ENCODE measurements at places on chromosomes 1 and 21.

DNA sequence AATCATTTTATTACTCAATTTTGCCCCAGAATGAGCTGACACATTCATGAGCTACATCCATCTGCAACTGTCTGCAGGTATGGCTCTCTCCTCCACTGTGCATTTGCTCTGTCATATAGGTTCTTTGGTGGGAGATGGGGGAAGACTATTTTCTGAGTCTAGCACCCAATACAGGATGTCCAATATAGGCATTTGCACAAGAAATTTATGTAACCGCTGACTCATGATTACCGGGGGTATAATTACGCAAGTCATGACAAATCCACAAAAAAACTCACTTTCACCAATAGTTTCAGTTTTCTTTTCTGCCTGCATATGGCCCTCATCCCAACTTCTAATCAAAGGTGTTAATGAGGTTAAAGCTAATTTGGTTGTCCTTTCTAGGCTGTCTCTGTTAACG, 17.5 kb upstream of the VSIG8 start:
- DNase-seq, result no peak

GRCh38 chr1:223479261-223479660, 86.0 kb downstream of the CCDC185 start:
- no peak for DNase-seq

- no peak for DNase-seq
Measured at GRCh38 chr1:50265790-50266314, 157.1 kb downstream of the ELAVL4 start.

- no peak for DNase-seq
Measured at GRCh38 chr1:169005776-169006175, 100.7 kb upstream of the ATP1B1 start.

DNA sequence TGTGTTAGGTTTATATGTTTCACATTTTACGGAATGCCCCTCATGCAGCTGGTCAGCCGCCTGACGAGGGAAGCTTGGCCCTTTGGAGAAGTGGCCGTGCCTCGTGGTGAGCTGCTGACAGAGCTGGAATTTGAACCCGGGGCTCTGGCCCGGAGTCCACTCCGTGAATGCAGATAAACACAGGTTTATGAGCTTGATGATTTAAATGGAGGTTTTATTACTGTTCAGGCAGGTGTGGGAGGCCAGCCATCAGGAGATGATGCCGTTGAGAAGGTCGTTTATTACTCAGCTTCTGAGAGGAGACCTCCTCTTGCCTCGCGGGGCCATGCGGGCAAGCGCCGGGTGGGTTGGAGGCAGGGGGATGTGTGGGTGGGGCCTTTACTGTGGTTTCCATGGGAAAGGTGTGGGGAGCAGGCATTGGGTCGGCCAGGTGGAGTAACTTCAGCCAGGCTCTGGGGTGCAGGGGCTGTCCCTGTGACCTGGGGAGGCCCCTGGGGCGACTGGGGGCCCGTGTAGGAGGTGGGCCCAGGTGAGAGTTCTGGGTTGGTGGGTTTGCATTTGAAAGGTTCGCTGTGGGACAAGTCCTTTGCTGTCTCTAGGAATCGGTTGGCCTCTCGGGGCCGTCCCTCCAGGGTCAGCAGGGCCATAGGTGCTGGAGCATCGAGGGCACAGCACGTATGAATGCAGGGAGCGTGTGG, 22.0 kb downstream of the PRKCZ start:
- DNase-seq, result no peak

DNA sequence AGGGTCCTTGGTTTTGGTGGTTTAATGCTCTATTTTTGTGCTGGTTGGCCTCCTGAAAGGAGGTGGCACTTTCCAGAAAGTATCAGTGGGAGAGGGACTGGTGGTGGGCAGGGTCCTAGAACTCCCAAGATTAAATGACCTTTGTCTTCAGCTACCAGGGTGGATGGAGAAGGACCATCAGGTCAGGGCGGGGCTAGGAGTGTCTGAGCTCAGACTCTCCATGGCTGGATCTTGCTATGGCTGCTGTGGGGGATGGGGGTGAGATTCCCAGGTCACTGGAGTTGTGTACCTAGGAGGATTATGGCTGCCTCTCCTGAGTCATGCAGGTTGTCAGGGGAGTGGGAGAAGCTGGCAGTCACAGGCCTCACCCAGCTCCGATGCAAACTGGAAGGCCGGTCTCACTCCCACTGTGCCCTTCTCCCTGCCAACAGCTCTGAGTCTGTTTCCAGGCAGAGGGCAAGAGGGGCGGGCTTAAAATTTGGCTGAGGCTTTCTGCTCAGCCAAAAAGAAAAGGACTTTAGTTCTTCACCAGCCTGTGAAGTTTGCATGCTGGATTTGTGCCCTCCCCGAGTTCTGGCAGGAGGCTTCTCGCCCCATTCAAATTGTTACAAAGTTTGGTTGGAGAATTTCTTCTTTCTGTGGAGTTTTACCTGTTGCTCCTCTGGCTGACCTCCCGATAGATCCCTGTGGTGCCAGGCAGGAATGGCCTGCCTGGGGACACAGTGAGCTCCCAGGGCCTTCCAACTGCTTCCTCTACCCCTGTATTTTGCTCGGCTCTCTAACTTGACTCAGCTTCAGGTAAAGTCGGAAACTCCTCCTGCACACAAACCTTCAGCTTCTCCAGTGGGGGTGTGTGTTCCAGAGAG, 13.1 kb upstream of the KYAT3 start:
- no peak for DNase-seq

DNA sequence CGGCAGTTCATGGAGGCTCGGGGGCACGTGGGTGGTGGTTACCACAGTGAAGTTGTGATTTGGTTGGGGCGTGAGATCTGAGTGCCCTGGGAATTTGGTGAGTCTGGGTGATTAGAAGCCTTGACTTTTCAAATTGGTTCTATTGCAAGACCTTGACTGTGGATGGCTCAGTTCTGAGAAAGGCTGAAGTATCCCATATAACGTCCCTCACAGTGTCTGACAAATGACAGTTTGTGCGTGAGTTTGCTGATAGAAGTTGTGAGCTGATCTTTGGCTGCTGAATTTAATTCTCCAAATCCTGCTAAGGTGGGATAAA, 549 bp downstream of the MSH4 start:
- no peak for DNase-seq

GRCh38 chr1:168000656-168001055, 63.8 kb upstream of the MPC2 start:
- no peak for DNase-seq

DNA sequence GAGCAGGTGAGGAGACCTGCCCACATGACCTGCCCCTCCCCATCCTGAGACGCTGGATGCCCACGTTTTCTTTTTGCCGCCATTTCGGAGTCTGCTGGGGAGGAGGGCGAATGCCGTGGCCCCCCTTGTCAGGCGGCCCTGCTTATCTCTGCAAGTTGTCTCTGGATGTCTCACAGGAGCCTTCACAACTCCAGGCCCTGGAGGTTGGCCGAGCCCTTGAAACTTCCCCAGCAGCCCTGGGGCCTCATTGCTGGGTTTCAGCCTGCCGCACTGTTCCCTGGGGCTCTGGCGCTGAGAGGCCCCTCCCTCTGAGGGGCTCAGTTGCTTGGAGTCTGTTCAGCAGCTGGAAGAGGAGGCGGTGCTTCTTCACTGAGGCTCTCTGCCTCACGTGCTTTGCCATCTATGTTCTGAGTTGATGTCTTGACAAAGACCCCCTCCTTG, 29.8 kb upstream of the ZBTB21 start:
- DNase-seq, result no peak

- DNase-seq, result no peak
Measured at GRCh38 chr1:112133487-112133886, 144.0 kb upstream of the KCND3 start.

- no peak for DNase-seq
Measured at GRCh38 chr1:185821612-185822385, 87.6 kb downstream of the HMCN1 start.

DNA sequence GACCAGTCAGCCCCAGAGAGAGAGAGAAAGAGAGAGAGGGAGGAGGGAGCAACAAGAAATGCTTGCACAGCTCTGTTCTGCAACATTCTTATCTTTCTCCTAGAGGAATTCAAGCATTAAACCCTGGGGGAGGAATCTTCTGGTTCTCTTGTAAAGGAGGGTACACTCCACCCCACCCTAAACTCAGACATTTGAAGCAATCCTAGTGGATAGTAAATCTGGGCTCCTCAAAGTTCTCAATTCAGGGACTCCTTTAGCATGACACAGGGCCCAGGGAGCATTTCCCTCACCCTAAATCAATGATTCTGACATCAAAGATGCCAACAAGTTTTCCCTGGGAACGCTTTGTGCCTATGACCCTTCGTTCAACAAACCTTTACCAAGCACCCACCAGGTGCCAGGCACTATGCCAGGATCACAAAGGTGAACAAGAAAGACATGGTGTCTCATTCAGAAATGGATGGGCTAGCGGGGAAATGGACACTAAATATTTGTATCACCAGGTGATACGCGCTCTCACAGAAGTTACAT, 11.9 kb upstream of the CAPN2 start:
- no peak for DNase-seq

GRCh38 chr21:14830307-14830706, 234.5 kb downstream of the NRIP1 start:
- DNase-seq, result no peak

DNA sequence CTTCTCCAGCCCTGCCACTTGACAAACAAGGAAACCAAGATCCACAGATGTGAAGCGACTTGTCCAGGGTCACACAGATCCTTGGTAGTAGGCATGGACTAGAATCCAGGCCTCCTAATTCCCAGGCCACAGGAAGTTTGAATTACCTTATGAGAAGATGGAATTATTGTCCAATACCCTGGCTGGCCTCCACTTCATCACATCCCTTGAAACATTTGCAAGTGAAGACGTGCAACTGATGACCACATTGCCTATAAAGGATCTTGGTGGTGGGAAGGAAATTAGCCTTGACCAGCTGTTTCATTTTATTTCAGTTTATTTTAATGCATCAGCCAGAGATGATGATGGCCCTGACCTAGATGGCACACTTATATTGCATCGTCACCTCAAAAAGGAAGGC, 165.8 kb upstream of the CAMK1G start:
- DNase-seq, result no peak

DNA sequence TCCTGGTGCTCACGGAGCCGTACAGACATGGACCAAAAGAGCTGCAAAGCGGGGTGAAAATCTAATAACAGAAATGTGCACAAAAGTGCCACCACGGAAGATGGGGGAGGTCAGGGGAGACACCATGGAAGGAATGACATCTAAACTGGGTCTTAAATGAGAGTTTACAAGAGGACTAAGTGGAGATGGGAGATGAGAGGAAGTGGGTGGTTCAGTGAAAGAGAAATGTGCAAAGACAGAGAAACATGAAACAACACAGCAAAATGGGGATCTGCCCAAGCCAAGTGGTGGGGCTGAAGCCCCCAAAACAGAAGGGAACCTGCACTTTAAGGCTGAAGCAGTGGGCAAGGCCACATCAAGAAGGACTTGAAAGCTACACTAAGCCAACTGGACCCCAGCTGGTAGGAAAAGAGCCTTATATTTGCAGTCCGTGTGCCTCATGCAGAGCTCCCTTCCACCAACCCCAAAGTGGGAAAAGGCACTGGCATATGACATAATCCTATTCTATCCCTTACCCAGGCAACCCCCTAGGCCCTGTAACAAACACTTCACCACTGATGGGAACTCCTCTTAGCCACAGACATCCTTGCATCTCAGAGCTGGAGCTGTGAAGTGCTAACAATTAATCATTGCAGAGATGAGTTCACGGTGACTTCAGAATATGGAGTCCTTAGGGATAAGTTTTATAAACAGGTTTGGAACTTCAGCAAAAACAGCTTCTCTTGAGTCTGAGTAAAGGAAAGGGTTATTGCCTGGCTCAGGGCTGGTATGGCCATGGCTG, 198.6 kb upstream of the EDN2 start:
- DNase-seq, result no peak

- DNase-seq, result peak; percentile 97
Measured at GRCh38 chr1:183942933-183943693, 94.4 kb downstream of the COLGALT2 start.

- no peak for DNase-seq
Measured at GRCh38 chr1:160494620-160495019, 28.4 kb downstream of the SLAMF6 start.

DNA sequence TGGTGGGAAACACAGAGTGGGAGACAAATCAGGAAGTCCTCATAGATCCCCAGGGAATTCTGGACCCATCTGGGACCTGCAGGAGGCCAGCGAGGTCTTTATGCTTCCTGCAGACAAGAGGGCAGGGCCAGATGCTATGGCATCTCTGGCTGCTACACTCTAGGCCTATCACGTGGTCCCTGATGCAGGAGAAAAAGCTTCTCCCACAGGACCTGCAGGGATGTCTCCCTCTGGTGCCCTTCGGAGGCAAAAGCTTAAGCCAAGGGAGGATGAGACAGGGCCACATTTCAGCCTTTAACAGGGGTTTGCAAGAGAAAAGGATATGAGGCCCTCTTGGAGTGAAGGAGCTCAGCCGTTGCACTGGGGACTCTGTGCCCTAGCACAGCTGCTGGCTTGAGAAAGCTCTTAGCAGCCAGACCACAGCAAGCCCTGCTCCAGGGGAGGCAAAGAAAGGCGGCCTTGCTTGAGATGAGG, 243.0 kb downstream of the C1orf94 start:
- peak; percentile 6 for DNase-seq

DNA sequence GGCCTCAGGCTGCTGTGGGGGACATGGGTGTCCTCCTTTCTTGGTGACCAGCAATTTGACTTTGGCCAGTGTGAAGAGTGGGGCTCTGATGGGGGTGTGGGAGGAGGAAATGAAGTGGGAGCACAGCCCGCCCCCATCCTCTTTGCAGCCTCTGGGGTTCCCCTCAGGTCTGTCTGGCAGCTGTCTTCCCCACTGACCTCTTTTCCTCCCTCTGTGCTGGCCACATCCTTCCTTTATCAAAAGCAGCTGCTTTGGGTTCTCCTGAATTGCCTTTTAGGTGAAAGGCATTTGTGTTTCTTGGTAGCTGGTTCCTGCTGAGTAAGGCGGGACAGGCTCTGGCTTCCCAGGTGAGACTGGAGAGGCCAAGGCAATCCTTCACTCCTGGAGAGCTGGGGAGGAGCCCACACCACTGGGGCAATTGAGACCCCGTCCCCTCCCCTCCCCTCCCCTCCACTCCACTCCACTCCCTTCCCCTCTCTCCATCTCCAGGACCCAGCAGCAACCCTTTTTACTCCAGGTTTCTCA, 24.9 kb downstream of the PCAT6 start:
- no peak for DNase-seq

GRCh38 chr1:241899210-241899609, 51.2 kb downstream of the EXO1 start:
- no peak for DNase-seq

DNA sequence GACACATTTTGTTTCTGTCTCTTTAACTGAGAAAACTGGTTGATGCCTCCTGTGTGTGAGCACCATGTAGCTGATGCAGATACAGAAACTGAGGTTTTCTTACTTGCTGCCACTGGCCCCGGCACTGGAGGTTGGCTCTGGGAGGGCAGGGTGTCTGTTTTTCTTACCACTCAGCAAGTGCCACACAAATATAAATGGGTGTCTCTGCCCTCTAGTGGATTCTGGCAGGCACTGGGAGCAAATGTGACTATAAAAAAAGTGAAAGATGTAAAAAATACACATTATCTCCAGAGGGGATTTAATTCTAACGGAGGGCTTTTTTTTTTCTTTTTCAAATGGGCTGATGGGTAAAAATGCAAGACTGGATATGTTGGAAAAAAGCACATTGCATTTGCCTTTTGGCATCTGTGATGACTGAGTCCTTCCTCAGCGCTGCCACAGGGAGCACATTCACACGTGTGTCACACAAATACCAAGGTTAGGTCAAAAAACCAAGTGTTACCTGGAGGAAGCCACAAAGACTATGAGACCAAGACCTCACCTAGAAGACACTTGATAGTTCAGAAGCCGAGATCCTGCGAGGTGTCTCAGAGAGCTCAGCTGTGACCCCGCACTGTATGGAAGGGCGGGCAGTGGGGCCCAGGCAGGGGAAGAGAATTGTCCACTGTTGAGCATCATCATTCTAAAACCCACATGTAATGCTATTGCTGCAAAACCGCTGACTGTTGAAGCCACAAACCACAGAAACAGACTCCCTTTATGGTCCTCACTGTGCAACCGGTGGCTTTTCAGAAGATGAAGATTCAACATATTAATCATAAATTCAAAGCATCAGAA, 18.9 kb downstream of the PGBD2 start:
- no peak for DNase-seq

Measured in NCI-H187 (cell line).